ENCODE measurements at places on chromosomes 13 and 19.

DNA sequence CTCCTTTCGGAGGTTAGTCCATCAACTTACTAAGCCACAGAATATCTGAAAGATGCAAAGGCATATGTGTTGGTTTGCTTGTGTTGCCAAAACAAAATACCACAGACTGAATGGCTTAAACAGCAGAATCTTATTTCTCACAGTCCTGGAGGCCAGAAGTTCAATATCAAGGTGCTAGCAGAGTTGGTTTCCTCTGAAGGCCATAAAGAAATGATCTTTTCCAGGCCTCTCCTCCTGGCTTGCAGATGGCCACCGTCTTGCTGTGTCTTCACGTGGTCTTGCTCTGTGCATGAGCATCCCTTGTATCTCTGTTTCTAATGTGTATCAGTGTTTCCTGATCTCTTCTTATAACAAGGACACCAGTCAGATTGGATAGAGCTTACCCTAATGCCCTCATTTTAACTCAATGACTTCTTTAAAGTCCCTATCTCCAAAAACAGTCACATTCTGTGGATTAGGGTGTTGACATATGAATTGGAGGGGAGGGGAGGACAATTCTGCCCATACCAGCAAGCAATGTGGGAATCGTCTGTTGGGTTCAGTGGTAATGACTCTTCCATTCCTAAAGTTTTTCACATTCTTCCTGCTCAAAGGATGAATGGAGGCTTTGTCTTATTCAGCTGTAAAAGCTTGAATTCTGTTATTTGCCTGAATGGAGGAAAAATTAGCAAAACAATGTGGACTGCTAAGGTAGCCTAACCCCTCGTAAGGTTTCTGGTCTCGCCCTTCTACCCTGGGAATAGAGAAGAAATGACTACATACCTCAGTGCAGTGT is 715.7 kb downstream of the DIAPH3 start:
- DNase-seq = no peak

DNA sequence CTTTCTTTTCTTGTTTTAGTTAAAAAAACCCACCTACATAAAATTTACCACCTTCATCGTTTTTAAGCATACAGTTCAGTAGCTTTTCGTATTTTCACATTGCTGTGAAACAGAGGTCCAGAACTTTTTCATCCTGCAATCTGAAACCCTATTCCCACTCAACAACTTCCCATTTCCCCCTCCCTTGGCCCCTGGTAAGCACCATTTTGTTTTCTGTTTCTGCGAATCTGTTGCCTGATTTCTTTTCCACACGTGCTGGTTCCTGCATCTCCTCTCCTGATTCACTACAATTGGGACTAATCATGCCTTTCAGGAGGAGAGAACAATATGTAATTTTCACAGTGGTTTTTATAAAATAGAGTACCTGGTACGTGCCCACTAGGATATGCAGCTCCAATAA is 149.2 kb upstream of the RNF113B start:
- no peak for DNase-seq

DNA sequence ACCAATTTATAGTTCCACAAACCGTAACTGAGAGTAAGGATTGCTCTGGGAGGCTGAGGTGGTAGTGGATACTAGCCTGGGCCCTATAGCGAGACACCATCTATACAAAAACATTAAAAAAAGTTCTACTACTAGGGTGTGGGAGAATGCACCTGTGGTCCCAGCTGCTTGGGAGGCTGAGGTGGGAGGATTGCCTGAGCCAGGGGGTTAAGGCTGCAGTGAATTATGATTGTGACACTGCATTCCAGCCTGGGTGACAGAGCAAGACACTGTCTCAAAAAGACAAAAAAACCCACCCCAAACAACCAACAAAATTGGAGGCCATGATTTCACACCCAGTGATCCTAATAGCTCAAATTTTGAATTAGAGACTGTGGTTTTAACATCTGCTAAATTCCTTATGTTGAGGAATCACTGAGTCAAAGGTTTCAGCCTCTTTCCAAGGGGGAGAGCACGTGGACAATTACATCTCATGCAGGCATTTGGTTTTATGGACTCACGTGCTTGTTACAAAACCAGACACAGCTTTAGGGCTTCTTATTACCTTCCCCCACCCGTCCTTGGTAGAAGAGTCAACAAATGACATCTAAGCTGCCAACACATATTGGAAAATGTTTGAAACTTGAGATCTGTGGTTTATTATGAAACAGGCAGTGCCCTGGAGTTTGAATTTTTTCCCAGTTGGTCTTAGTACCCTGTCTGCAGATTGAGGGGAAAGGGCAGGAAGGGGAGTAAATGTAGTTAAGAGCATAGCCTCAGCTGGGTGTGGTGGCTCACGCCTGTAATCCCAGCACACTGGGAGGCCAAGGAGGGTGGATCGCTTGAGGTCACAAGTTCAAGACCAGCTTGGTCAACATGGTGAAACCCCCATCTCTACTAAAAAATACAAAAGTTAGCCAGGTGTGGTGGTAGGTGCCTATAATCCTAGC is 18.5 kb downstream of the CYP2A6 start:
- no peak for DNase-seq

GRCh38 chr19:41531438-41532311 is 44.3 kb upstream of the CEACAM21 start:
- peak; percentile 82 for DNase-seq

- DNase-seq = peak; percentile 62
These were observed 29.6 kb upstream of the RCBTB2 start for GRCh38 chr13:48562296-48563066.

DNA sequence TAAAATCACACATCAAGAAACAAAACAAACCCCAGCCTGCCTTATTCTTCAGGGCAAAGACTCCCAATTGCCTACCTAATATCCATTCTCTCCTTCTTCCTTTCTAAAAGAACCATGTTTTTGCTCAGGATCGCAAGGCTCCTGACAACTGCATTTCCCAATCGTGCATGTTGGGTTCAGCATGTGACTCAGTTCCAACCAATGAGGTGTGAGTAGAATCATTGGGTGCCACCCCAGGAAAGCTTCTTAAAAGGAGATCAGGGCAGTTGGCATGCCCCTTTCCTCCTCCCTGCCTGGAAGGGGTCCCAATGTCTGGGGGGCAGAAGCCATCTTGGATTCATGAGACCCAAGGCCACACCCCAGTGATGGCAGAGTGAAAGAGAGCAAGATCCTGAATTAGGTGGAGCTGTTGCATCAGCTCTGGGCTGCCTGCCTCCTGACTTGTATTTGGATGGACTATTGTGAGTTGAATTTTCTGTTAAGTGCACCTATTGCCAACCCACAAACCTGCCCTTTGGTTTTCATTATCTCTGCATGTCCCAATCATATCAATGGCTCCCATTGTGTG is 26.0 kb upstream of the UBAC2 start:
- no peak for DNase-seq

DNA sequence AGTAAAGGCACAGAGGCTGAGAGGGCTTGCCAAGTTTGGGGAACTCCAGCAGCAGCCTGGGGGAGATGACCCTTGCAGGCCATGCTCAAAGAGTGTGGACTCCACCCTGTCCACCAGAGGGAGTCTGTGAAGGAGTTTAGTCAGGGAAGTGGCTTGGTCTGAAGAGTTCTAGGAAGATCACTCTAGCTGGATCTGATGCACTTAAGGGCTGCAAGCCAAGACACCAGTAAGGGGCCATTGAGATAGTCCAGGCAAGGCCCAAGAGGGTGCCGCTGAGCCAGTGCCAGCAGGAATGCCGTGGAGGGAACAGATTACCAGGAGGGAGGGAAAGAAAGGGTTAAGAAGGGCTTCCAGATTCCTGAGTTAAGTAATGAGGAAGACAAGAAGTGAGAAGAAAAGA is 68.7 kb downstream of the ZAR1L start:
- peak; percentile 31 for DNase-seq

DNA sequence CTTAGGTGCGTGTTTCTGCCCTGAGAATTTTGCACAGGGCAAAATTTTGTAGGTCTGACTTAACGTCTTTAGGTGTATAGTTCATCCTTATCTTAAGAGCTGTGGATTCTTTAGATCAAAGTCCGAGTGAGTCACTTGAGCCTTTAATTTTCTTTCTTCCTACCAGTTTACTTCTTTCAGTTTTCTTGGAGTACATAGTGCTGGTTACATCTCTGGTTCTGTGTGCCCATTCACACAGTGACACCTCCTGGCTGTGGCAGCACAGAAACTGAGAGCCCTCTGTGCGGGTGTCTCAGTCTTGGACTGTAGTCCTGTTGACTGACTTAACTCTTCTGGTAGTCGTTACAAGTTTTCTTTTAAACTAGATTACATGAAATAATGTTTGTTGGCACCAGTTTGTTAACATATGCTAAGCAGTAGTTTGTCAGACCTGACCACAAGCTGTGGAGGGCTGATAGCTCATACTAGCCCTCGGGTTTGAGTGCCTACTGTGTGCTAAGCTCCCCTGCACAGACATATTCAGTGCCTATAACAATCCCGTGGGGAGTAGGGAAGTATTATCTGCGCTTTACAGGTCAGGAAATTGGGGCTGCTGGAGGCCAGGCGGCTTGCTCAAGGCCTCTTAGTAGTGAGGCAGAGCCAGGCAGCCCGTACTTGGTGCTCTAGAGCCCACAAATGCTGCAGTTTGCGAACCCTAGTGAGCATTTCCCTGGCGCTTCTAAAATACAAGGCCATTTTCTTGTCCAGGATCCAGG is 1.6 kb downstream of the GATAD2A start:
- peak; percentile 66 for DNase-seq

DNA sequence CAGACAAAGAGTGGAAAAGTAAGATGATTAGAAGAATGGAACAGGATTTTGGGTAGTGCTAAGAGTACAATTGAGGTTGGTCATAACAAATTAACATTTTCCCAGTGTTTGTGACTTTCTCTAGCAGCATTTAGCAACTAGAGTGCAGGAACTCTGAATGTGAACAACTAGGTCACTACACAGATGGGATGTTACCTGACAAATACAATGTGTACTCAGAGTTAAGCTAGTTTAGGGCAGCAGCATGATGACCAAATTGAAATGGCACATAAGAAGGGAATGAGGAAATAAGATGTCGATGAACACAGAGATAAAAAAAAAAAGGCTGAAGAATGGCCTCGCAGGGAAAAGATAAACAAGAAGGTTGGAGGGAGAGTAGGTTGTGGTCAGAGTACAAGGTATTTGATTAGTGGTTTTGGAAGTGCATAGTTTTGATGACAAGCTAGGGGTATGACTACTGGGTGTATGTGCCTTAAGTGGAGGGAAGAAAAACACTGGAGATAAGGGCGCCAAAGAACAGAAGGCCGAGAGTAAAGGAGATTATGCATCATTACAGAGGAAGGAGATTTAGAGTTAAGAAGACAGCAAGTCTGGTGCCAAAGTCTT is 381.1 kb downstream of the FGF14 start:
- DNase-seq = no peak

- DNase-seq = no peak
These were observed 23.9 kb upstream of the URAD start for GRCh38 chr13:28012383-28012782.

GRCh38 chr13:107104631-107105030 is 536.7 kb upstream of the ARGLU1 start:
- no peak for DNase-seq

GRCh38 chr19:17985037-17985818 is 18.3 kb downstream of the KCNN1 start:
- no peak for DNase-seq

GRCh38 chr19:58538257-58539168 is 5.4 kb upstream of the TRIM28 start:
- peak; percentile 41 for DNase-seq

DNA sequence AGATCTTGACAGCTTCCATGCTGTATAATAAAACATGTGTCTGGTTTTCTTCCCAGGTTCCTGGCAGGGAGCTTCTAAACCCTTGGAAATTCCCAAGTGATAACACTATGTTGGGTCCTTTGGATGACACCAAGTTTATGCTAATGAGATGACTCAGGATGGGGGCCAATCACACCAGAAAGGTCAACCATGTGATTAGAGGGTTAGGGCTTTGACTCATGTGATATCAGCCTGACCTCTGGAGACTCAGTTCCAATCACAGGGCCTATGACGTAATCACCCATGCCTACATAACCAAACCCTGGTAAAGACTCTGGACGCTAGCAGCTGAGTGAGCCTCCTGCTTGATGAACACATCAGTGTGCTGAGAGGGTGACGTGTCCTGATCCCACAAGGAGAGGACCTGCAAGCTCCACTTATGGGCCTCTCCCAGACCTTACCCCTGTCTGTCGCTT is 203.6 kb downstream of the DCLK1 start:
- no peak for DNase-seq

- no peak for DNase-seq
These were observed 14.7 kb downstream of the LRCH1 start for GRCh38 chr13:46567671-46568070.

DNA sequence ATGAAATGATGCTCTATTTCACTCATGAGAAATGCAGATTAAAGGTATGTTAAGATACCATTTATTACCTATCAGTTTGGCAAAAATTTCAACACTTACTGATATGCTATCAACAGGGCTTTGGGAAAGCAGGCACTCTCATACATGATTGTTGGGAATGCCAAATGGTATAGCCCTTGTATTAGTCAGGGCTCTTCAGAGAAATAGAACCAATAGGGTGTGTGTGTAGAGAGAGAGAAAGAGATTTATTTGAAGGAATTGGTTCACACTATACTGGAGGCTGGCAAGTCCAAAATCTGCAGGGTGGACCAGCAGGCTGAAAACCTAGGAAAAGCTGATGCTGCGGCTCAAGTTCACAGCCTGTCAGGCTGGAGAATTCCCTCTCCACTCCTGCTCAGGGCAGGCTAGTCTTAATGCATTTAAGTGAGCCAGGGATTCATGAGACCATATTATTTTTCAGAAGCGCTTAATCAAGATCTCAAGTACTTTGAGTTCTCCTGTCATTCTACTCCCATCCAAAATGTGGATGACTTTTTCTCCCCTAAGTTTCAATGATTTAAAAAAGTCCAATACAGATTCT is 72.4 kb downstream of the NHLRC3 start:
- no peak for DNase-seq

All from activated naive CD4-positive, alpha-beta T cell treated with Interleukin-2 at 50 U/mL for 16 hours (primary cell).